ENCODE measurements at places on chromosomes 16 and 17. TPM values are rescaled to one million over a fixed set of nuclear protein-coding genes. Genes with fewer than 3 reads are reported as not detected.

DRC3 gene
- total RNA-seq = 0.72 TPM

SOX8 gene
- total RNA-seq = under 0.01 TPM

CA4 gene
- total RNA-seq = not detected

KRT27 gene
- total RNA-seq = not detected

NPIPA7 gene
- not detected for total RNA-seq

CCDC78 gene
- 0.56 TPM for total RNA-seq

KCNAB3 gene
- 0.36 TPM for total RNA-seq

PLXDC1 gene
- total RNA-seq = under 0.01 TPM

RSKR gene
- total RNA-seq = 2.8 TPM

DNA sequence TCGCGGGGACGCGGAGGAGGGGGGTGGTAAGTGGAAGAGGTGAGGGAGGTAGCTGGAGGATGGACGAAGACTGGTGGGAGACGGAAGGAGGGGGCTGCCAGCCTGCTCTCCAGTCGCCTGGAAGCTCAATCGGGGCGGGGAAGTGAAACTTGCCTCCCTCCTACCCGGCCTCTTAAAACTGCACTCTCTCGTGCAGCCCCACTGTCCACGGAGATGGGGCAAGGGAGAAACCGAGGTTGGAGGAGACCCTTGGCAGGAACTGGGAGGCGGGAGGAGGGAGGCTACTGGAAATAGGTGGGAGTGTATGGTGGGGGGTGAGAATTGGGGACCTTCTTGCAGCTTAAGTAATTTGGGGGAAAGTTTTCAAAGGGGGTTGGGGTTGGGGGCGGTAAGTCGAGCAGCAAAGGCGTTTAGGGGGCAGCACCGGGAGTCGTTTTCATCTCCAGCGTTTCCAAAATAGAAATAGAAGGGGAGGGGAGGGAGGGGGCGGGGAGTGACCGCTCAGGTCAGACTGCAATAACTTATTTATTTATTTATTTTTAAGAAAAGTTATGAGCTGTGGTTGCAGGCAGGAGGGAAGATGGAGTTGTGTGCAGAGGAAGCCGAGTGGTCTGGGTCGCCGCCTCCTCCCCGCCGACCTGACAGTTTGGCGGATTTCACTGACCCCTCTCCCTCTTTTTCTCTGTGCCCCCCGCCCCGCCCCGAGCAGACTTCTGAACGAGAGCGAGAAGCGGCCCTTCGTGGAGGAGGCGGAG is 1.4 kb downstream of the SOX9 start:
- H3K27me3 ChIP-seq = peaks cover 7% of the 10 kb centered on the region
- peak overlapping the region; percentile 96 for H3K27ac ChIP-seq
- peaks cover 22% of the 10 kb centered on the region for H3K4me1 ChIP-seq
- DNase-seq = peak; percentile 58
- peaks cover 19% of the 10 kb centered on the region for H3K36me3 ChIP-seq
- peak overlapping the region; percentile 95 for H3K4me3 ChIP-seq

- H3K4me1 ChIP-seq = no peaks in the 10 kb centered on the region
- peaks cover 6% of the 10 kb centered on the region for H3K27me3 ChIP-seq
- H3K27ac ChIP-seq = no peak overlapping the region
Measured at GRCh38 chr17:7634384-7634783, 4.4 kb downstream of the SHBG start.

- H3K36me3 ChIP-seq = no peaks in the 10 kb centered on the region
- H3K27ac ChIP-seq = no peak overlapping the region
- H3K4me1 ChIP-seq = no peaks in the 10 kb centered on the region
- DNase-seq = no peak
Measured at GRCh38 chr16:55115506-55115905, 184.8 kb downstream of the IRX5 start.

DNA sequence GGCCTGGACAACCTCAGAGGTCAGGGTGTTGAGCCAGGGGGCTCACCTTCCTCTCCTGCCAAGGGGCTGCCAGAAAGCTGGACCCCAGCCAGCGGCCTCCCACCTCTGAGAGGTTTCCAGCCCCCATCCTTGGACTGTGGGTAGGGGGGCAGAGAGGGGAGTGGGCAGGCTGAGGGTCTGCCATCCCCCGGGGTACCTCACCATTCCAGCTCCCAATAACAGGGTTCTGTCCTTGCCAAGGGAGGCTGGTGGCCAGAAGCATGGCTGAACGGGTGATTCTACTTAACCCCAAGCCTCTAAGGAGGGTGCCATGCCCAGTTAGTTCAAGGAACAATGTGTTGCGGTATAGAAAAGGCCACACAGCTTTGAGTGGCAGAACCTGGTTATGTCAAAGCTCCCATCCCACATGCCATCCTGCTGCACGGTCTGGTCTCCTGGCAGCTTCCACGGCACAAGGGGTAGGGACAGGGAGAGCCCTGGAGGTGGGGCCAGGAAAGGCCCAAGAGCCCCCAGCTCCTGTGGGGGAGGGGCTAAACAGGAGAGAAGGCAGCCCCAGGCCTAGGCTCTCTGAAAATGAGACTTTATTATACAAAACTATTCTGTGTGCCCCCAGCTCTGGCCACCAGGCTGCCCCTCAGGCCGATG is 19.8 kb downstream of the B9D1 start:
- H3K27me3 ChIP-seq = no peaks in the 10 kb centered on the region
- no peak overlapping the region for H3K27ac ChIP-seq
- no peak overlapping the region for H3K4me3 ChIP-seq
- peaks cover 26% of the 10 kb centered on the region for H3K4me1 ChIP-seq
- no peaks in the 10 kb centered on the region for H3K36me3 ChIP-seq
- no peak for DNase-seq

DNA sequence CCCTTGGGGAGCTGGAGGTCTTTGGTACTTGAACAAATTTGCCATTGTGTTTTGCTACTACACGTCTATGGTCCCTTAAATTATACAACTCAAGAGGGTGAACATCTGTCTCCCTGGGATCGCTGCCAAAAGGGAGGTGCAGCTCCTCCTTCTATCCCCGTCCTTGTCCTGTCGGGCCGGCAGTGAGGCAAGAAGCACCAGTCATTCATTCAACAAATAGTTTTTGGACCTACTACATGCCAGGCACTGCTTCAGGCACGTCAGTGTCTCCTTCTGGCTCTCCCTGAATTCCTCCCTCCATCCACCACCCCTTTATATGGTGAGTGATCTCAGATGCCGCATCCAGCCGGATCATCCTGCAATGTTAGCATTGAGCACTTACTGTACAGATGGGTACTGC is 2.2 kb upstream of the RPL38 start:
- H3K27ac ChIP-seq = no peak overlapping the region
- peaks cover 19% of the 10 kb centered on the region for H3K27me3 ChIP-seq
- no peak overlapping the region for H3K4me3 ChIP-seq
- peak; percentile 57 for DNase-seq
- H3K36me3 ChIP-seq = peaks cover 8% of the 10 kb centered on the region
- H3K4me1 ChIP-seq = peaks cover 5% of the 10 kb centered on the region

DNA sequence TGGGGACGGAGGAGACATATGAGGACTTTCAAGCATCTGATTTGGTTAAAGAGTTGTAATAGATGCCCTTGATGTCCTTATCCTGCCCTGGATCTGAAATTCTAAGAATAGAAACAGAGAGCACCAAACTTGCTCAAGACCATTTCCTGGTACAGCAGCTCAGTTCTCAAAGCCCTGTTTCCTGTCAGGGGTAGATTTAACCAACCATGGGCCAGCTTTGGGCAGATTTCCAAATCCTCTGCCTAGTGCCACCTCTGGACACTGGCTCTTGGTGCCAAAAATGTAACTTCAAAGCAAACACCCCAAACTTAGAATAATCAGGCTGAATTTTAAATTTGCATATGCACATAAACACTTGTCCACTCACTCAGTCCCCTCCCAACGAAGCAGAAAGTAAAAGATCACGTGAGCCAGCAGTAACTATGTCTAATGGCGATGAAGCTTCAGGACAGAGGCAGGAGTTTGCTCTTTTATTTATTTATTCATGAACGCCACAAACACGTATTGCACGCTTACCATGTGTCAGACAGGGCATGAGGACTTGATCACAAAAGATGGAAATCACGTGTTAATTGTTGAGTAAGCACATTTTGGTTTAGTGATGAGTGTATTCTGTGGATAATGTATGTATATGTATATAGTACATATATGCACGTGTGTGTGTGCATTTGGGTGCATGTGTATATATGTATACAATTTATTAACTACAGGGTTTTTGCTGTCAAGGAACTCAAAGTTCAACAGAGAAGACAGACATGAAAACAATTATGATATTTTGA is 23.1 kb upstream of the SDK2 start:
- no peaks in the 10 kb centered on the region for H3K36me3 ChIP-seq
- no peak overlapping the region for H3K4me3 ChIP-seq
- no peak overlapping the region for H3K27ac ChIP-seq

GRCh38 chr16:50662306-50662940 is 18.7 kb downstream of the SNX20 start:
- H3K36me3 ChIP-seq = no peaks in the 10 kb centered on the region
- no peaks in the 10 kb centered on the region for H3K4me1 ChIP-seq
- no peaks in the 10 kb centered on the region for H3K27me3 ChIP-seq
- H3K27ac ChIP-seq = no peak overlapping the region

GRCh38 chr17:64004903-64005733 is 7.0 kb downstream of the PRR29 start:
- no peak overlapping the region for H3K4me3 ChIP-seq
- peaks cover 18% of the 10 kb centered on the region for H3K27me3 ChIP-seq
- no peak for DNase-seq
- no peaks in the 10 kb centered on the region for H3K36me3 ChIP-seq
- no peak overlapping the region for H3K27ac ChIP-seq

DNA sequence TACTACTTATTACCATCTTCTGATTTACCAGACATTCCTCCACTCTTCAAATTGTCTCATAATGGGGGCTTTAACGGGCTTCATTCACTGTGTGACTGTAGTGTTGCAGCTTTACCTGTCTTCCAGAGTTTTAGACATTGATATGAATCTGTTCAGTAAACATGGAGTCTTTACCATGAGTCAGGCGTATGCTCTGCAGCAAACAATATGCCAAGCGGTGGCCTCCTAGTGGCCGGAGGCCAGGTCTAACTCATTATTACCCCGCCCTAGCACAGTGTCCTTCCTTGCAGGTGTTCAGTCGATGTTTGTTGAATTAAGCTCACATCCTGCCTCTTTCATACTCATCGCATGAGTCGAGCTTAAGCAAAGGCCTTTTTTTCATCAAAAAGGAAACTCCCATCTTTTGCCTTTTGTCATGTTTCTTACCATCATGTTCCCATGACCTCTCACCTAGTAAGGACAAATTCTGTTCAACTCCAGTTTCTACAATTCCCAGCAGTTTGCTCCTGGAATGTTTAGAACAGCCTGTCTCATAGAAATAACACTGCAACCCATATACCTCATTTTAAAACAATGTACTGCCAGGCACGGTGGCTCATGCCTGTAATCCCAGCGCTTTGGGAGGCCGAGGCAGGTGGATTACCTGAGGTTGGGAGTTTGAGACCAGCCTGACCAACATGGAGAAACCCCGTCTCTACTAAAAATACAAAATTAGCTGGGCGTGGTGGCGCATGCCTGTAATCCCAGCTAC is 39.4 kb downstream of the TUBD1 start:
- H3K4me1 ChIP-seq = peaks cover 15% of the 10 kb centered on the region
- no peak overlapping the region for H3K4me3 ChIP-seq
- H3K36me3 ChIP-seq = no peaks in the 10 kb centered on the region
- no peaks in the 10 kb centered on the region for H3K27me3 ChIP-seq

DNA sequence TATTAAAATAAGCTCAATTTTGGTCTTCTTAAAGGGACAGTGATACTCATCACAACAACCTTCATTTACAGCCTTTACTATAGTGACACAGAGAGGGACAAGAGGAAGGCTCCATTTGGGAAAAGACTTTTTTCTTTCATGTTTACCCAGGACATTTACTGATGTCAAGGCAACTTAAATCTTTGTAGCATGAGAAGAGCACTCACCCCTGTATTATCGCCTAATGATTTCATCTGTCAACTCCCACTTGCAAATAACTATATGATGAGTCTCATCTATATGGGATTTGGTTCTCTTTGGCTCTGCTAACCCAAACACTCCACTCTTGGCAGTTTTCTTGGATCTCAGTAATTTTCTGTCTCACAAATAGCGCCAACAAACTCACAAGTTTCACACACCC is 24.1 kb downstream of the BLMH start:
- H3K36me3 ChIP-seq = peaks cover 24% of the 10 kb centered on the region
- DNase-seq = peak; percentile 78
- H3K27ac ChIP-seq = no peak overlapping the region
- no peak overlapping the region for H3K4me3 ChIP-seq
- peaks cover 2% of the 10 kb centered on the region for H3K4me1 ChIP-seq

GRCh38 chr17:39928858-39929645 is 1.5 kb downstream of the LRRC3C start:
- peak overlapping the region; percentile 49 for H3K27ac ChIP-seq
- no peaks in the 10 kb centered on the region for H3K27me3 ChIP-seq
- peaks cover under 1% of the 10 kb centered on the region for H3K36me3 ChIP-seq
- H3K4me1 ChIP-seq = peaks cover 38% of the 10 kb centered on the region

GRCh38 chr16:23611936-23612335 is 15.8 kb upstream of the NDUFAB1 start:
- peaks cover 19% of the 10 kb centered on the region for H3K36me3 ChIP-seq
- H3K4me1 ChIP-seq = no peaks in the 10 kb centered on the region
- H3K27me3 ChIP-seq = no peaks in the 10 kb centered on the region
- H3K4me3 ChIP-seq = no peak overlapping the region

DNA sequence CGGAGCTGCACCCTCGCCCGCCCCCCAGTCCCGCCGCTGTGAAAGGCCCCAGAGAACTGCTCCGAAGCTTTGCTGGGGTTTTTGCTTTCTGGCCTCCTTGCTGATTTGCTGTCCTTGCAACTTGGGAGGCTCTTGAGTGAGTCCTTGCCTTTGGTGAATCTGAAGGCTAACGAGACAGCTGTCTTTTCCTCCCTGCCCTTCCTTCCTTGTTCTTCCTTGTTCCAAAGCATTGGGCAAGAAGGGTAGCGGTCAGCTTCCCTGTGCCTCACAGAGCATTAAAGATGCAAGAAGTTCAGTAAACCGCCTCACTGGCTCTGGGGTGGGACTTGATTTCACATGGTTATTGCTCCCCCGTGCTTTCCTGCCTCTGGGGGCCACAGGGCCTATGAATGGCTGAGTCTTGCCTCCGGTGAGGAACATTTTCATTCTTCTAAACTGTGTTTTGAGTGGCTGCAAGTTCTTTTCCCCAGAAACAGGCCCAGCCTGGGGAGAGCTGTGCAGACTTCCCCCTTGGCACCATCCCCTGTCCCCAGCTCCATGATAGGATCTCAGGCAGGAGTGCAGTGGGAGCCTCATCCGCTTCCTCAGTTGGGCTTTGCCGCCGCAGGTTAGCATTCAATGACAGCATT is 1.4 kb downstream of the YPEL2 start:
- DNase-seq = peak; percentile 11
- no peaks in the 10 kb centered on the region for H3K36me3 ChIP-seq
- H3K27ac ChIP-seq = no peak overlapping the region
- peak overlapping the region; percentile 67 for H3K4me3 ChIP-seq
- H3K27me3 ChIP-seq = peaks cover 24% of the 10 kb centered on the region

GRCh38 chr17:74742978-74743545 is 5.4 kb upstream of the NHERF1 start:
- DNase-seq = no peak
- no peaks in the 10 kb centered on the region for H3K36me3 ChIP-seq
- H3K4me1 ChIP-seq = peaks cover 5% of the 10 kb centered on the region
- H3K27ac ChIP-seq = no peak overlapping the region

DNA sequence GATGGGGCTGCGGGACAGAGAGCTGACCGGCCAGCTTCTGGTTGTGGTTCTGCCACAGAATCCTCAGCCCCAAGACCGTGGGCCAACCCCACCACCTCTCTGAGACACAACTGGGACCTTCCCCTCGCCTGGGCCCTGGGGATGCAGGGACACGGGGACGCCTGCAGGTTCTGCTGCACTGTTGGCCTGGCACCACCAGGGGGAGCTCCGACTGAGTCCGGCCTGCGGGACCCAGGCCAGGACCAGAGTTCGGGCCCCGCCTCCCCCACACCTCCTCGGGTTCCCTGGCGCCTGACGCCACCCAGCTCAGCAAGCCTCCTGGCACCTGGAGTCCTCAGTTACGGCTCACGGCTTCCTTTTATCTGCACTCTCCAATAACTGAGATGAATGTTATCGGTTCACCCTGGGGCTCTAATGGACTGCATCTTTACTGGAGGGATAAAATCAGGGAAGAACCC is 27.3 kb downstream of the TBC1D16 start:
- H3K27me3 ChIP-seq = no peaks in the 10 kb centered on the region
- DNase-seq = peak; percentile 48
- peaks cover 13% of the 10 kb centered on the region for H3K36me3 ChIP-seq
